ENCODE measurements at places on chromosomes 1 and 21.

DNA sequence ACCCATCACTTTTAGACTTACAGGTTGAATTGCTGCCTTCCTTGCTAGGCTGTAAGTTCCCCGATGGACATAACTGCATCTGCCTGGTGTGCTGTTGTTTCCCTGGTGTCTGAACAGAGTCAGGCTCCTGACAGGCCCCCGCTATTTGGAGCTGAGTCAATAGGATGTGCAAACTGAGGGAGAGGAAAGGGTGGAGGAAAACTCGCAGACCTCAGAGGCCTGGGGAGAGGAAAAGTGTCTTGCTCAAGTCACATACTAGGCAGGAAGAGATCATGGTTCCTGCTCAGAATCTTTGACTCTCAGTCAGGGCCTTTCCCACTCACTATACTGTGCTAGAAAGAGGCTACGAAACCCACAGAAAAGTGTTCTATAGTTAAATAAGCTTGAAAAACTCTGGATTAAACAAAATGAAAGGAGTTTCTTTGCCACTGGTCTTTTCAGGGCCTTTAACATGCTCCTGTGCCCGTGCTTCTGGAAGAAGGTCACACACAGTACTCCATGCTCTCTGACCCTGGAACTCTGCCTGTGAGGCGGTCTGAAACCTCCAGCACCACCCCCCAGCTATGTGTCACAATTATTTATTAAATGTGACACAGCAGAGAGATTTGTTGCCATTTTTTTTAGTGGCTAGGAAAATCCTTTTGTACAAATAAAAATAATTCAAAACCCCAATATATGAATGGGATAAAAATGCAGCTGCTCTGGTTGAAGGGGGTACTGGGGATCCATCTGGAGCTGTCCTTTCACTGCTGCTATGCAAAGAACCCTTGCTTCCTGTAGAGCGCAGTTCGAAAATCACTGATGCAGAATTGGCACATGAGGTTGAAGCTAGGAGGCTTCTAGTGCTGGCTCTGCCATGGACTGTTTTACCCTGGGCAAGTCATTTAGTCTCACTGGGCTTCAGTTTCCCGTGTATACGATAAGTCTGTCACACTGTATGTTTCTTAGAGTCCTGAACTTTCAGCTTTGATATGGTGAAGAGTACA, 20.1 kb upstream of the CDCP2 start:
- no peak for DNase-seq

- no peak for DNase-seq
These were observed 588.8 kb downstream of the NEGR1 start for GRCh38 chr1:71693581-71693980.

GRCh38 chr1:88168126-88168525, 515.9 kb upstream of the PKN2 start:
- no peak for DNase-seq

GRCh38 chr1:110538075-110538474, 19.1 kb upstream of the KCNA10 start:
- DNase-seq, result peak; percentile 63

- no peak for DNase-seq
These were observed 10.8 kb upstream of the UBXN10 start for GRCh38 chr1:20174937-20175666.

GRCh38 chr21:38761531-38761930, 44.2 kb upstream of the ETS2 start:
- DNase-seq, result no peak

GRCh38 chr1:229229137-229229720, 41.7 kb upstream of the RAB4A start:
- no peak for DNase-seq

DNA sequence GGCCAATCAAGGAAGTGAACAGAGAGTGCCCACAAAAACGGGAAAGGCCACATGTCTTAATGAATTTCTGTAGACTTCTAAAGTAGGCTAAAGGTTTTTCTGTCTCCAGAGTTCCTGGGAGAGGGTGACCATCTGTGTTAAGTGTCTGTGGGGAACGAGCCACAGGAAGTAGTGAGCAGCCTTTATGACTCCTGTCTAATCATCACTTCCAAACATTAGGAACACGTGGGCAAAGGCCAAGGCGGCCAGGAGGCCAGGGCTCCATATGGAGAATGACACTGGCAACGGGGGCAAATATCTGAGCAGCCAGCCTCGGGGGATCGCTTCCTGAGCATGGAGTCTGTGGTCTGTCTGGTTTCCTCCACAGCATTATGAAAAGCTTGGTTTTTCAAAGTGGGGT, 7.1 kb downstream of the FAM89A start:
- no peak for DNase-seq

DNA sequence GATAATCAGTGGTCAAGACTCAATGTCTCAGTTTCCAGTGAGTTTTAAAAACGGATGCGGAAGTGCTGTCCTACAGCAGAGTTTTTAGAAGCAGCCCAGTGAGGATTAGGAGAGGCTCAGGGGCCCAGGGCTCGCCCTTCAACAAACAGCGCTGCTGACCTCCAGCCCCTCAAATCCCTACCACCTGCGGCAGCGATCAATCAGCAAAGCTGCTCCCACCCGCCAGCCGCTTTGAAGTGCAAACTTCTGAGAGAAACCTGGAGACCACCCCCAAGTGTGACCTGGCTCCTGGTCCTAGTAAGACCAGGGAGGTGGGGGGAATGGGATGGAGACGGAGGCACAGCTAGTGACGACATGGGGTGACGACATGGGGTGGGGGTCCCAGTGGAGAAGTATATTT, 14.4 kb downstream of the ZBTB17 start:
- no peak for DNase-seq

GRCh38 chr1:83508485-83509151, 490.3 kb downstream of the TTLL7 start:
- DNase-seq, result no peak

- DNase-seq, result no peak
These were observed 53.5 kb downstream of the GLIS1 start for GRCh38 chr1:53685272-53686051.

- DNase-seq, result no peak
These were observed 694 bp downstream of the TMEM167B start for GRCh38 chr1:109091078-109091838.

- DNase-seq, result no peak
These were observed 332.9 kb upstream of the PTBP2 start for GRCh38 chr1:96388421-96389310.

- DNase-seq, result no peak
These were observed 20.5 kb upstream of the SIPA1L2 start for GRCh38 chr1:232650418-232650817.

- no peak for DNase-seq
These were observed 43.6 kb upstream of the GRHL3 start for GRCh38 chr1:24275510-24275909.

GRCh38 chr1:245682638-245683628, 528.1 kb downstream of the KIF26B start:
- no peak for DNase-seq

DNA sequence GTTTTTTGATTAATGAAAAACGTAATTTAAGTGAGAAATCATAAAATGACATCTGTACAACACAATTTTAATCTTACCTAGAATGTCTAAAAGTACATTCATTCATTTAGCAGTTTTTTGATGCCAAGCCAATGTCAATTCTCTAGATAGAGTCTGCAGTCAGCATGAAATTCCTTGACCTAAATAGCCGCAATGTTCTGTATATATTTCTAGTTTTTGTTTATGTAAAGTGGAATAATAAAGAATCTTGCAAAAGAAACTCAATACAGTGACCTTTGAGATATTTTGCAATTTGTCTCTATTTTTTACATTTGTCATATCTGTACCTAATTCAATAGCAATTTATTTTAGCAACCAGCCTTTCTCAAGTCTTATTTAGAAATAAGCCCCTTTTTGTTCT, 176.0 kb downstream of the ATP6V1G3 start:
- DNase-seq, result no peak

- no peak for DNase-seq
These were observed 187.9 kb downstream of the VAV3 start for GRCh38 chr1:107776900-107777663.

DNA sequence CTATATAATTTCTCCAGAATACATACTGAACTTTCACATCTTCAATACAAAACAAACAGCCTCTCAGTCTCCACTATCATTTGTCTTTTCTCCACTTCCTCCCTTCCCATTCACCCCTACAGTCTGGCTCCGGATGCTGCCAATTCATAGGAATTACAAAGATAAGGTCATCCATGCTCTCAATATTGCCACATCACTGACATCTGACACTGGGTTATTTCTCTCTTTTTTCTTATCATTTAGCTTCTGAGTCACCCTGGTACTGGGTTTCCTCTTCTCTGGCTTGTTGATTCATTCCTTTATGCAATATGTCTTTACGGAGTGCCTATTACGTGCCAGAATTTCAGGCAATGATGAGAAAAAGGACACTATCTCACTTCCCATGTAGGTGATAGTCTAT, 3.1 kb upstream of the SH3BP5L start:
- no peak for DNase-seq

- no peak for DNase-seq
These were observed 40.9 kb downstream of the IGSF21 start for GRCh38 chr1:18148461-18148860.

- no peak for DNase-seq
These were observed 78.4 kb downstream of the GPATCH2 start for GRCh38 chr1:217552339-217552951.

GRCh38 chr1:172824209-172824608, 165.3 kb downstream of the FASLG start:
- no peak for DNase-seq

GRCh38 chr1:107272321-107272720, 131.5 kb downstream of the NTNG1 start:
- no peak for DNase-seq

- no peak for DNase-seq
These were observed 166.1 kb downstream of the AJAP1 start for GRCh38 chr1:4820543-4820942.

- DNase-seq, result no peak
These were observed 87.9 kb downstream of the MATN1 start for GRCh38 chr1:30635391-30635975.

- DNase-seq, result no peak
These were observed 10.5 kb upstream of the RPTN start for GRCh38 chr1:152169366-152170025.

GRCh38 chr1:64240206-64240605, 36.8 kb downstream of the UBE2U start:
- DNase-seq, result no peak

- DNase-seq, result no peak
These were observed 43.1 kb upstream of the TNFSF18 start for GRCh38 chr1:173093691-173094445.

DNA sequence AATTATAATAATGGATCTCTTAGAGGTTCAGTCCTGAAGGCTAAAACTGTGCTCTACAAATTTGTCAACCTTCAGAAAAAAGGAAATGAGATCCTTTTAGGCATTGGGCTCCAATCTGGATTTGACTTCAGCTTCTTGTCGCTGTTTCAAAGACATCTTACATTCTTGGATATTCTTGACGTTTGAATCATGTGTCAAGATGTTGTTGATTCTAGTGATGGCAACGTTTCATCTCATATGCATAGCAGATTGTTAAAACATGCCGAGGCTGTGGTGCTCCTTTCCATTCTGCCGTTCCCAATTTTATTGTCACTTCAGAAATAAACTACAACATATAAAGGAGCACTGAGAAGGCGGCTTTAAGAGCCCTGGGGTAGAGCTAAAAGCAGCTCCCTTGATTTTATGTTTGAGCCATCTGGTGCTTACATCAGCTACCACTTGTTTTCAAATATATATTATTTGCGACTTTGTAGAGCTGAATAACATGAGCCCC, 467.6 kb upstream of the ZRANB2 start:
- DNase-seq, result no peak

- no peak for DNase-seq
These were observed 318.5 kb upstream of the B3GALT2 start for GRCh38 chr1:193504920-193505319.

GRCh38 chr21:22201126-22201525, 1202.9 kb downstream of the NCAM2 start:
- no peak for DNase-seq

GRCh38 chr1:228161362-228161761, 4.2 kb upstream of the IBA57 start:
- no peak for DNase-seq

DNA sequence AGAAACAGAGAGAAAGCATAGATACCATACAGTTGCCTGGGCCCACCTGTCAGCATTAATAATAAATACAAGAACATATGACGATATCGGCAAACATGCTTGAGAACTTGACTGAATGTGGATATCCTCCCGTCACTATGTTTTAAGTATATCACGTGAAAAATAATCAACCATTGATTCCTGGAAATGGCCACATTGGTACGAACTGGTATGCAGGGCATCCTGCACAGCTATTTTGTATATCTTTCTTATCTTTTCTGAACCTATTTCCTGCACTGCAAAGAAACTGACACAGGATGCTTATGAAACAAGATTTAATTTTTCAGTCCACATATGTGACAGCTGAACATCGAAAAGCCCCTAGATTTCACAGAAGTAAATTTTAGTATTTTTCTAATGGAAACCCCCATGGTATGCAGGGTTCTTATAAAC, 22.8 kb upstream of the RGS1 start:
- no peak for DNase-seq

DNA sequence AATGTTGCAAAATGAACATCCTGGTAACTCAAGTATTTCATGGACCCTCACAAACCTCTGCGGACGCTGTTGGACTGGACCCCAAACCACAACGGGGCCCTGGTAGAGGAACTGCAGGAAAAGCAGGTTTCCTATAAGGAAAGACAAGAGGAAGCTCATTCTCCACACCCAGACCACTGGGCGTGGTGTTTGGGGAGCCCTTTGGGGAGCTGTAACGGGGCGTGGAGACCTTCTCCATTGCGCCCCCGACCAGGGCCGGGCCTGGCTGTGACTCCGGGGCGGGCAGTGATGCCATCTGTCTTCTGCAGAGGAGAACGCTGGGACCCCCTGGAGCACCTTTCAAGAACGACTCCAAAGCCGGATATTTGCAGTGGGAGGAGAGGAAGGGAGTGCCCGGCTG, 30.0 kb upstream of the AGPAT3 start:
- DNase-seq, result no peak

- no peak for DNase-seq
These were observed 14.4 kb upstream of the MRPL55 start for GRCh38 chr1:228123505-228123904.

DNA sequence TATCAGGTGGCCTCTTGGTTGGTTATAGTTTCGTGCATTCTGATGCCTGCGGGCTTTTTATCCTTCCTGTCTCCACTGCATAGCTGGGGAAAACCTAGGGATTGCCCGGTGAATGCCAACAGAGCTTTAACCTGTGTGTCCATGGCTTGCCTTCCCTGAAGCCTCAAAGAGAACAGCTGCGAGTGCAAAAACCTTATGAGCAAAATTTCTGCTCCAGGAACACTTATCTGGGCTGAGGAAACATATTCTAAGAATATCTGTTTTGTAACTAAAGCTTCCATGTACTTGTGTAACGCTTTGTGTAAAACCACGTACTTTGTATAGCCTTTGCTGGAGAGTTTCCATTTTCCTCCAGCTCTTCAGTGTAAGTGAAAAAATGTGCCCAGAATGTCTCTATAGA, 7.2 kb downstream of the CNST start:
- DNase-seq, result no peak

- DNase-seq, result no peak
These were observed 516 bp downstream of the TBX15 start for GRCh38 chr1:118987468-118988185.
